ENCODE measurements at places on chromosomes 1 and 21.

- no peak for DNase-seq
Measured at GRCh38 chr1:23661887-23662286, 29.7 kb upstream of the RPL11 start.

GRCh38 chr21:33019516-33019884 is 6.2 kb upstream of the OLIG2 start:
- DNase-seq = no peak

GRCh38 chr1:241638099-241638682 is 2.0 kb downstream of the CHML start:
- DNase-seq = no peak

DNA sequence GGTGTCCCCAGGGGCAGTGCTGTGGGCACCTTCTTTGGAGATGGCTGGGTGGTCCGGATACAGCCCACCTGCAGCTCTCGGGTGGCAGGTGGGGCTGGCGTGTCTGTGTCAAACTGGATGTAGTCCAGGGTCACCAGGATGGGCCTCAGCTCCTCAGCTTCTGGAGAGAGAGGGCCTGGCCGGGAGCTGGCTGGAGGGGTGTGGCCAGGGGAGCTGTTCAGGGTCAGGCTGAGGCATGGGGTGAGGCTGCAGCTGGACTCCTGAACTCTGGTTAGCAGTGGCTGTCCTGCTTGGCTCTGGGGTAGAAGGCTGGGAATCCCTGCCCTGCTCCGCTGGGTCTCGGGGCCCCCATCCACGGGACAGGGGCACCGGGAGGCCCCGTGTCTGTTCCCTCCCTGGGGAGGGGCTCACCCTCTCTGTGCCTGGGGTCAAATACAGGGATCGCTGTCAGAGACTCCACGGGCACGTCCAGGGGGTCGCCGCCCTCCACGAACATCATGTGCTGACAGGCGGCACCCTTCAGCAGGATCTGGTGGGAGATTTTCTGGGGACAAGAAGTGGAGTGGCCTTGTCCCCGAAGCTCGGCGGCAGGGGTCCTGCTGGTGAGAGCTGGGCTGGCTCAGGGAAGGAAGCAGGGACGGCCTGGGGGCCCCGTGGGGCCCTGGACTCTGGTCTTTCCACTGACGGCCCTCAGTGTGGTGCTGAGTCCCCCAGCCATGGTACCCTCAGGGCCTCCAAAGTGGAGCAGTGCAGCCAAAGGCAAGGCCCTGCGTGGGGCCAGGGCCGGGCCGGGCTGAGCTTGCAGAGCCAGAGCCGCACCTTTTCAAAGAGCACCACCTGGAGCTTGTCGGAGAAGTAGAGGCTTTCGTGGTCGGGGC is 4.1 kb upstream of the TMEM52 start:
- DNase-seq = no peak

- DNase-seq = no peak
Measured at GRCh38 chr1:193120604-193121166, 1.1 kb upstream of the CDC73 start.

DNA sequence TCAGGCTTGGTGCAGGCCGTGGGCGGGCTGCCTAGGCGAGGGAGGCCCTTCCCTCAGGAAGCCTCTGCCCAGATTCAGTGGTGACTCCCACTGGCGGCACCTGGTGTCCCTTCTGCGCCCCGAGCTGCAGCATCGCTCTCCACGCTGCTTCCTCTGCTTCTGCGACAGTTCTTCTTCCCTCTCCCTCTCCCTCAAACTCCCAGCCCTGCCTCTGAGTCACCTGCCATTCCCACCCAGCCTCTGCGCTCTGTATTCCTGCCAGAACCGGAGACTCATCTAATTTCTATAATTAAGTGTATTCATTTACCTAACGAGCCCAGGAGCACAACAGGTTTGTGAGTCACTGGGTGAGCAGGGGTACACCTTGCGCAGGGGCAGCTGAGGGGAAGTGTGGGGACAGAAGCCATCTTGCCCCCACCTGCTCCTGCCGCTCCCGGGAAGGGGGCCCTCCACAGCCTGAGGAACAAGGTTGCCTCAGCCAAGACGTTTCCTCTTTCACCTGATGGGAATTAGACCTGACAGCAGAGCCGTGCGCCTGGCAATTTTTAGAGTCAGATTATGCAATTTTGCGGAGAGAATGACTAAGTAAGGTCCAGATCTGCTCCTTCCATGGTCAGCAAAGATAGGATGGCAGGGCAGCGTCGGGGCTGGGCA is 19.4 kb downstream of the KCNC4 start:
- no peak for DNase-seq

DNA sequence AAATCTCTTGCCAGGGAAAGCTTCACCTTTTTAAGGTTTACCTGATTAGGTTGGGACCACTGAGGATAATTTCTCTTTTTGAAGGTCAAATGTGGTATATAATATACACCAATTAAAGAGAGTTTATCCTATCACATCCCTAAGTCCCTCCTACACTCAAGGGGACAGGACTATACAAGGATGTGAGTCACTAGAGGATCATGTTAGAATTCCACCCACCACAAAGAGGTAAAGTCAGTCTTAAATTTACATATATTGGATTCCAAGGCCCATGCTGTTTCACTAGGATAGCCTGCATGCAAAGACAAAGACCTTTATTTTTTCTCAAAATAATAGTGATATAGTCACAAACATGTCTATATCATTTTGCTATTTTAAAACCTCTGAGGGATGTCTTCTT is 164.4 kb downstream of the GIPC2 start:
- DNase-seq = no peak

- DNase-seq = no peak
Measured at GRCh38 chr21:41232013-41232412, 64.1 kb downstream of the BACE2 start.

DNA sequence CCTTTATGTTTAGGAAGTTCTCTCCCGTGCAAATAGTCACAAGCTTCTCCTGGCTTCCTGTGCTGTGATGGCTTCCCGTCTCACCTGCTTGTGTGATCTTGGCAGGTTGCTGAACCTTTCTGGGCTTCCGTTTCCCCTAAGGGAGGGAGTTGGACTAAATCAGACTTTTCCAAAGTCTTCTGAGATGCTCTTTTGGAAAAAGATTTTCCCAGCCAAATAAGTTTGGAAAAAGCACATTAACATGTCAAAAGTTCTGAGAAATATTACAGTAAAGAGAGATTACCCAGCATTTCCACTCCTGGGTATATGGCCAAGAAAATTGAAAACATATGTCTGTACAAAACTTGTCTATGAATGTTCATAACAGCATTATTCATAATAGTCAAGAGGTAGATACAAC is 36.0 kb upstream of the TENT5C start:
- DNase-seq = no peak

- DNase-seq = no peak
Measured at GRCh38 chr1:112646225-112646624, 26.6 kb downstream of the CAPZA1 start.

GRCh38 chr1:23436520-23437354 is 12.2 kb upstream of the TCEA3 start:
- DNase-seq = no peak

DNA sequence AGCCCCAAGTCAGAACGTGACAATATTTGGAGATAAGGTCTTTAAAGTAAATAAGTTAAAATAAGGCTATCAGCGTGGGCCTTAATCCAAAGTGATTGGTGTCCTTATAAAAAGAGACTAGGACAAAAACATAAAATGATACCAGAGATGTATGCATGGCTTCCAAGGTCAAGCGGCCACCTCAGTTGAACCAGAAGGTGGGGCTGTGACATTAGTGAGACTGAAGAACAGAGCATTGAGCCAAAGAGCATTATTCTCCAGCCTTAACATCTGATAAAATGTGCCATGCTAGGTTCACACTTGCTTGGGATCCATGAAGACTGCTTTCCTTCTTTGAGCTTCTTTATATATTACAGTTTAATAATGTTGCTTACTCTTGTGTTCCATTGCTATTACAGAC is 554.6 kb downstream of the PLA2G4A start:
- no peak for DNase-seq

- peak; percentile 66 for DNase-seq
Measured at GRCh38 chr1:24150234-24151174, 7.6 kb upstream of the IL22RA1 start.

DNA sequence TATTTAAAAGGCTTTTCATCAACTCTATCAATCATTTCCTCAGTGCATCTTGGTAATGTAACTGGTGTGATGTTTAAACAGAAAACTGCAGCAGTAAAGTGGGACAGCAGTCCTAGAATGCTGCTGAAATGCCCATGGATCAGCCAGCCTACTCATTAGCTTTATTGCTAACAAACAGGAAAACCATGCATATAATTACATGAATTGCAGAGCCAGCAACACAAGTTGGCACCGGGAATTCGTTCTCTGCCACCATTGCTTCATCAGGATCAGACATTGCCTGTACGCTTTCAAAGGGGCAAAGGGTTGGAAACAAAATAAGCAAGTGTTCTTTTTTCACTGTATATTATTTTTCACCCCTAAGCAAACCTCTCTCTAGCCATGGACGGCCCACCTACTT is 276.2 kb upstream of the LRRC7 start:
- DNase-seq = no peak
